Stromal cell of bone marrow (primary cell): ENCODE measurements at places on chromosomes 2 and 18.

DNA sequence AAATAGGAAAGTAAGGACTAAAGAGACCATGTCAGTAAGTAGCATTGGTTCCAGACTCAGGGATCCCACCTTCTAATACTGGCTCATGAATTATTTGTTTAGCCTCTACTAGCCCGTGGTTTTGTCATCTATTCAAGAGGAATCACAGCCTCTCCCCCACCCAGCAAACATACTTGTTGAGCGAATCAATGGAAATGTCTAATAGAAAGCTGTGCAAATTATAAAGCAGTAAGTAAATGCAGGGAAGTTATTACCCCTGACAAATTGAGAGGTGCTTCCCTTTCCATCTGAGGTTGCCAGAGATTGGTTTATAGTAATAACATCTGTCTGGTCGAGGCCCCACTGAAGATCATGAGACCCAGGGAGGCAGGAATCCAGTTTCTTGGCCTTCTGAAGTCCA, 219.3 kb upstream of the OSR1 start:
- DNase-seq: no peak

- no peak for DNase-seq
Measured at GRCh38 chr2:53230691-53231090, 536.9 kb upstream of the CHAC2 start.

DNA sequence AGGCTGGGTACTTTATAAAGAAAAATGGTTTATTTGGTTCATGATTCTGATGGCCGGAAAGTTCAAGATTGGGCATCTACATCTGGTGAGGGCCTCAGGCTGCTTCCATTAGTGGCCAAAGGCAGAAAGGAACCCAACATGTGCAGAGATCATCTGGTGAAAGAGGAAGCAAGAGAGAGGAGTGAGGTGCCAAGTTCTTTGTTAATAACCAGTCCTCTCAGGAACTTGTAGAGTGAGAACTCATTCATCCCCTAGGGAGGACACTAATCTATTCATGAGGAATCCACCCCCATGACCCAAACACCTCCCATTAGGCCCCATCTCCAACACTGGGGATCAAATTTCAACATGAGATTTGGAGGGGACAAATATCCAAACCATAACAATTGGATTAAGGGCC, 17.8 kb upstream of the SERPINE2 start:
- no peak for DNase-seq

DNA sequence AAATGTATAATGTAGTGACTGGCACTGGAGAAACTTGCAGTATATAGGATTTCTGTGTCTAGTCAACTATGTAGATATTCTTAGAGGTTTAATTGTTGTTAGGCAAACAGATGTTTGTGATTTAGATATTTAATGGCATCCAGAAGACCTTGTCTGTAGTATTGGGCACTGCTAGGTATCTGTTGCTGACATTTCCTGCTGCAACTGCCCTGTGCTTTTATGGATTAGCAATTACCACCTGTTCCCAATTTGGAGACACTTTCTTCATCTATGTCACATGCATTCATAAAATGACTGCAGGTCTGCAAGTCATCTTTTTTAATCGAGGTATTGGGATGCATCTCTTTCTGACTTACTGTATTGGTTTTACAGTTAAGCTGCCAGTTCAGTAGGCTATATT, 71.3 kb downstream of the ITGA4 start:
- no peak for DNase-seq

DNA sequence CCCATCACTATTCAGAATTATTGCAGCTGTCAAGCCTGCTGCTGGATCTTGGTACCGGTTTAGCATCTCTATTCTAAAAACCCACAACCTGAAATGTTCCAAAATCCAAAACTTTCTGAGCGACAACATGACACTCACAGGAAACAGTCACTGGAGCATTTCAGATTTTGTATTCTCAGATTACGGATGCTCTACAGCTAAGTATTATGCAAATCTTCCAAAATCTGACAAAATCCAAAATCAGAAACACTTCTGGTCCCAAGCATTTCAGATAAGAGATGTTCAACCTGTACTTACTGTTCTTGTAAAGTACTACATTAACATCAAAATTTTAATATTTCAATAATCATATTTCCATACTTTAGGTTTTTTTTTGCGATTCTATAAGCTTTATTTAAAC, 12.4 kb downstream of the PDIA6 start:
- DNase-seq: no peak

DNA sequence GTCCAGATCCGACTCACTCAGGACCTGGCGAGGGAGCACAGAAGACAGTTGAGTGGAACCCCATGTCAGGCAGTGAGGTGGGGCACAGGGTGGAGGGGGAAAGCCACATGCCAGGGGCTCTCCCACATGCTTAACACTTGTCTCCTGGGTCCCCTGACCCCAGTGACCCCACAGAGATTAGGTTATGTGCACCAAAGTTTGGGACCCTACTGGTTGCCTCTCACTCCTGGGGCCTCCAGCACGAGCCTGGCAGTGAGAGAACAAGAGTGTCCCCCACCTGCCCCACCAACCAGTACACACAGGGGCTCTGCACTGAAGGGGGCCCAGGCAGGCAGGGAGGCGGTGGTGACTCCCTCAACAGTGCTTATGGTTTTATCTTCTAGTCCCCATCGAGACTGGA, 58.3 kb downstream of the CIB4 start:
- DNase-seq: no peak

- DNase-seq: no peak
Measured at GRCh38 chr2:183495079-183495478, 370.8 kb downstream of the NUP35 start.

DNA sequence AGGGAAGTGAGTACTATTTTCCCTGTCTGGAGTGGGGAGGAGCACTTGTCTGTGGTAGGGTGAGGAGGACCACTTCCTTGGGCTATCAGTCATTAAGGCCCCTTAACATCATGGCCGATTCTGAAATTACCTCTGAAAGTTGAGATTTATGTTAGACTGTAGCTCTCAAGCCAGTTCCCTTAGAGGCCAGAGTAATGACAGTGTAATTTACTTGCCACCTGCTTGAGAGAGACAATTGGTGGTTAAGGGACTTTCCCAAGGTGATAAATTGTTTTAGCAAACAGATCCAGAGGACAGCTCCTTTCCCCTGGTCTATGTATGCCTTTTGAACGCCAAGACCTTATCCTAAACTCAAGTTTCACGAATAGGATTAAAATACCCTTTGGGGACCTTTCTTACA, 56.1 kb downstream of the NEDD4L start:
- no peak for DNase-seq

GRCh38 chr18:49857708-49858107, 44.4 kb upstream of the ACAA2 start:
- no peak for DNase-seq
